ENCODE measurements at places on chromosomes 5 and 9. TPM values are rescaled to one million over a fixed set of nuclear protein-coding genes. Genes with fewer than 3 reads are reported as not detected.

HMMR gene
- 3.5 TPM for total RNA-seq

CCL21 gene
- 12.0 TPM for total RNA-seq

DNA sequence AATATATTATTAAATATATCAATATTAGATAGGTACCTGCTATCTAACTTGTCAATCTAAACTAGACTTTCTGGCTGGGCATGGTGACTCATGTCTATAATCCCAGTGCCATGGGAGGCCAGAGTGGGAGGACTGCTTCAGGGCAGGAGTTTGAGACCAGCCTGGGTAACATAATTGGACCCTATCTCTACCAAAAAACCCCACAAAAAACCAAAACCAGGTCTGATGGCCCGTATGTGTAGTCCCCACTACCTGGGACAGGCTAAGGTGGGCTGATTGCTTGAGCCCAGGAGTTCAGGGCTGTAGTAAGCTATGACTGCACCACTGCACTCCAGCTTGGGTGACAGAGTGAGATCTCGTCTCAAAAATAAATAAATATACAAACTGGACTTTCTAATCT is 55.0 kb downstream of the PJA2 start:
- no peak for DNase-seq

PCDHGA8 gene
- total RNA-seq: 2.6 TPM

DNA sequence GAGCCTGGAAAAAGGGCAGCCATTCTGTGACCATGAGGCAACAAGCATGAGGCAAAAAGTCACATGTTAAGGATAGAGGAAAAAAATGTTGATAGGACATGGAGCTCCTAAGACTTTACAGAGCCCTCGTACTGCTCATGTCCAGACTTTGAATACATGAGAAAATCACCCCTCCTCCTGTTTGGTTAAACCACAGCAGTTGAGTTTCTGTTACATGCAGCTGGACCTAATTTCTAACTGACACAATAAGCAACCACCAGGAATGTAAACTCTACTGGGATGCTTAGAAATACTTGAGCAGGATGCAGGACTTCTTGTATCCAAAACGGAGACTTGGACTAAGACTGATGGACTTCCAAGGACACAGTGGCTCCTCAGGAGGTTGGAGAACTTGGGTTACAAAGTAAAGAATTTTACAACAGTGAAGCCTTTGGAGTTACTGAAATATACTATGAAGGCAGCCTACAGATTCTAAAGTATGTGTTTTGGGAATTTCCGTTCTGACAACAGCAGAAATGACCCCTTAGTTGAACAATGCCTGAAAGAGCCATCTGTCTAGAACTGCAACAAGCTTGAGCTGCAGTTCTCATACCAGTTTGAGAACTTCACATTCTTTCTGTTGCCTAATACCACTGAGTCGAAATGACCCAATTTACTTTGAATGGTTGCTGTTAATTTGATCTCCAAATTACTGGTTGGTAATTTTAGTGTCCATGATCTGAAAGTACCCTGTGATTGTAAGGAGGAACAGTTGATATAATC is 268.9 kb downstream of the PIK3R1 start:
- DNase-seq: no peak

GGTA1 gene
- 29.6 TPM for total RNA-seq

TAS2R1 gene
- not detected for total RNA-seq

MEGF10 gene
- 0.48 TPM for total RNA-seq

ZNG1F gene
- total RNA-seq: 22.9 TPM

DNA sequence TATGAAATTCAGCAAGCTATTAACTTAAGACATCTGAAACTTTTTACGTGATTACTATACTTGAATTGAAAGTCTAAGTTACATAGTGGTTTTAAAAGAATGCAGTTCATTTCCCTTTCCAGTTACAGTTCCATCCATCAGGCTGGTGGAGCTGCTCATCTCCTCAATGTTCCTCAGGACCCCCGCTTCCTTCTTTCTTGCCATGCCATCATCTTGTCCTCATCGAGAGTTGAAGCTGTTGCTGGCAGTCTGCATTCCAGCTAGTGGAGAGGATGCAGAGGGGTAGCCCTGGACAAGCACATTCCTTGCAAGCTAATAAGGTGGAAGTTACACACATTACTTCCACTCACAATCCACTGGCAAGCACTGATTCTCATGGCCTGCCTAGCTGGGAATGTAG is 8.8 kb upstream of the RNF183 start:
- no peak for DNase-seq

DNA sequence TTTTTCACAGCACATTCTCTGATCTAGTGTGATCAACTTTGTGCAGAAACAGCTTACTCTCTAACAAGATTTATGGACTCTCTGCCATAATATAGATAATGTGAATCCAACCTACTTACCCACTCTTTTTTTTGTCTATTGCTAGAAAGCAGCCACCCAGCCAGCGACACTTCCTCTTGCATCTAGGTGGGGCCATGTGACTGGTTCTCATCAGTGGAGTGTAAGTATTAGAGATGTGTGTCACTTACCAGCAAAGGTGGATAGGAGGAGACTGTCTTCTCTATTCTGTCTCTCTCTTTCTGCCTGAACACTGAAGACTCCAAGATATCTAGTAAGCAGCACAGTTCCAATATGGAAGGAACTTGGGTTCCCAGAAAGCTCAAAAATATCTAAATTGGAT is 174.8 kb downstream of the MCTP1 start:
- DNase-seq: no peak

DNA sequence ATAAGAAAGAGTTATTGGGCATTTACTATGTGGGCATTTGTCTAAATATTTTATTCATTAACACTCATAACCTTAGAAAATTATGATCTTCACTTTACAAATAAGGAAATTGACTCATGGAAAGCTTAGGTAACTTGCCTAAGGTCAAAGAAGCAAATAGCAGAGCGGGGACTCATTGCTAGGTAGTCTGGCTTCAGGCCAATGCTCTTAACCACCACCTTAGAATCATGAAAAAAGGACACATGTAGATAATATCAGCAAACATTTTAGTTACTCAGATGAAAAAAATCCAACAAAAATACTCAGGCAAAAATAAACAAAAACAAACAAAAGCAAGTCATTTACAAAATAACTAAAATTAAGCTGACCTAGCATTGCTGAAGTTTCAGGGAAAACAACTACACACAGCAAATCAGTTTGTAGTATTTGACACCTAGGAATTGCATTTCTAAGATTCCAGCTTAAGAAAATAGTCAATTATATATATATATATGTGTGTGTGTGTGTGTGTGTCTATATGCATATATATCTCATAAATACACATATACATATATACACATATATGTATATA is 166.0 kb downstream of the HMHB1 start:
- DNase-seq: no peak

DNA sequence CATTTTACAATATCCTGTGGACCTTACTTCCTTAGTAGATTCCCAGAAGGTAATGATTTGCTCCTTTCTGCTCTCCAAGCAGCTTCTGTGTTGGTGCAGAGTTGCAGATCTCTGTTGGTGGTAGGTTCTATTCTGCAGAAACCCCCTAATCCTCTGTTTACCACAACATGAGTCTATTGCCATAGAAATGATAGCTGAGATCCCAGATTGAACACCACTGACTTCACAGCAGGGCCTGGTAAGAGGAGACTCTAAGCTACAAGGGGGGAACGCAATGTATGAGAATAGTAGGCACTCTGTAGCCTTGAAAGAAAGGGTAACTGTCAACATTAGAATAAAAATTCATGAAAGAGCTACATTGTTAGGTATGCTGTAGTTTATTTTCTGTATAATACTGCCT is 59.5 kb downstream of the MUSK start:
- no peak for DNase-seq

DNA sequence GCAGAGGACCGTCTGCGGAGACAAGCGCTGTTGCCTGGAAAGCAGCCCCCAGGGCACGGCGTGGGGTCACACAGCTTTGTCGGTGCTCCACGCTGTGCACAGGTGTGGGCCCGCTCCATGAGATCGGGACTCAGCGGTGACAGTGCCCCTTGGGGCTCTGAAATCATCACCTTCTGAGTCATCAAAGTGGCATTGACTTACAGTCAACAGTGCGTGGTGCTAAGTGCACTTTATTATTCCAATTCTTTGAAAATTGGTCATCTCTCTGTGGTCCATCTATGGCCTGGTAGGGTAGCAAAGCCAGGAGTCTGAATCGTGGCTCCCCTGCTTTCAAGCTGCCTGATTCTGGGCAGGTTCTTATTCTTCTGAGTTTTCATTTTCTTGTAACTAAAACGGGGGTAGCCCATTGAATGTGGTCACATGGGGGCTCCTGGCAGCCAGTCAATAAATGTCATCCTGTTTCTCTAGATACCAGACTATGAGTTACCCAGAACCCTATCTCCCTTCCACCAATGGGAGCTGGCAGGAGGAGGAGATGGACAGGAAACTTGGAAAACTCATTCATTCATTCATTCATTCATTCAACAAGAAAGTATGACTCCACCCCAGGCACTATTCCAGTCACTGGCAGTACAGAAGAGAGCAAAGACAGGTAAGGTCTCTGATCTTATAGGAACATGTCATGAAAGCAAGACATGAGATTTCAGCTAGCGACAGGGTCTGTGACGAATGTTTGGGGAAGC is 20.3 kb upstream of the UNC5A start:
- no peak for DNase-seq

GNA14 gene
- total RNA-seq: 2.0 TPM
